ENCODE measurements at places on chromosomes 5 and 9.

GRCh38 chr9:126947529-126947928 lies 32.9 kb downstream of the RALGPS1 start:
- no peak for DNase-seq

- no peak for DNase-seq
These were observed 208.7 kb upstream of the IER5L start for GRCh38 chr9:129386812-129387177.

DNA sequence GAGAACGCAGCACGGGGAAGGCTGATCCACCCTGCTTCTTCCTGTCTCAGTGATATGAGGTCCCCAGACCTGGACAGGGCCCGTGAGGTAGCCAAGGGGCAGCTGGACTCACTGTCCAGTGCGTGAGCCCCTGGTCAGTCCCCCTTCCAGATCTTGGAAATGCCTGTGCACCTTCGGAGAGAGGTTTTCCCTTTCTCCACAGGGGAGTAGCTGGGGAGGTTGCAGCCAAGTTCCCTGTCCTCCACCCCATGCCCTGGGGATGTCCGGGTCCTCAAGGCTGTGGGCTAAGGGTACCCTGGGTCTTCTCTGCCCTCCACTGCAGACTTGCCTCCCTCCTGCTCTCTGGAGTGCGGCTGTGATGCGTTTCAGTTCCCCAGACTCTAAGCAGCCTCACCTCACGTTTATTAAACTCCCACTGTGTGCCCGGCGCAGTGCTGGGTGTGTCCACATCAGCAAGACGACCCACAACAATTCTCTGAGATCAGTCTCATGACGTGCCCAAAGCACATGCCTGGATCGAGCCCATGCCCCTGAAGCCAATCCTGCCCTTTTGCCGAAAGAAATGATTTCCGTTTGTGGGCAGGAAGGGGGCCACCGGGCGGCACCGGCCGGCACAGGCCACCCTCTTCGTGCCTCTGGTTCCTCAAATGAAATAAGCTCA lies 101.3 kb upstream of the PHYKPL start:
- DNase-seq = no peak

DNA sequence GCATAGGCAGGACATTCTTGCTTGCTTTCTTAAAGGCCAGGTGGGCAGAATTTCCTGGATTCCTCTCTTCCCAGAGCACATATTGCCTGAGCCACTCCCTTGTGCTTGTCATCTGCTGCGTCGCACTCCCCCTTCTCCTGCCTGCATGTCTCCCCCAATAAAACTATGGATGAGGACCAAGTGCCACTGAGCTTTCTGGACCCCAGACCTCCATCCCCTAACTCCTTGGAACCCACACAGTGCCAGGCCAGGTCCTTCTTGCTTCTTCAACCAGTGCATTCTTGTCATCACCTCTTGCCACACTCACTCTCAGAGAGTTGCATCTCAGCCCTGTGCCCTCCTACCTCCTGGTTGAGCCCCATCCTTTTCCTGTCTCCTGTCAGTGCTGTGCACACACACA lies 157.9 kb upstream of the PANK3 start:
- DNase-seq = no peak

All from hypothalamus (tissue), 51 donors.